ENCODE measurements at places on chromosomes 11 and 22.

DNA sequence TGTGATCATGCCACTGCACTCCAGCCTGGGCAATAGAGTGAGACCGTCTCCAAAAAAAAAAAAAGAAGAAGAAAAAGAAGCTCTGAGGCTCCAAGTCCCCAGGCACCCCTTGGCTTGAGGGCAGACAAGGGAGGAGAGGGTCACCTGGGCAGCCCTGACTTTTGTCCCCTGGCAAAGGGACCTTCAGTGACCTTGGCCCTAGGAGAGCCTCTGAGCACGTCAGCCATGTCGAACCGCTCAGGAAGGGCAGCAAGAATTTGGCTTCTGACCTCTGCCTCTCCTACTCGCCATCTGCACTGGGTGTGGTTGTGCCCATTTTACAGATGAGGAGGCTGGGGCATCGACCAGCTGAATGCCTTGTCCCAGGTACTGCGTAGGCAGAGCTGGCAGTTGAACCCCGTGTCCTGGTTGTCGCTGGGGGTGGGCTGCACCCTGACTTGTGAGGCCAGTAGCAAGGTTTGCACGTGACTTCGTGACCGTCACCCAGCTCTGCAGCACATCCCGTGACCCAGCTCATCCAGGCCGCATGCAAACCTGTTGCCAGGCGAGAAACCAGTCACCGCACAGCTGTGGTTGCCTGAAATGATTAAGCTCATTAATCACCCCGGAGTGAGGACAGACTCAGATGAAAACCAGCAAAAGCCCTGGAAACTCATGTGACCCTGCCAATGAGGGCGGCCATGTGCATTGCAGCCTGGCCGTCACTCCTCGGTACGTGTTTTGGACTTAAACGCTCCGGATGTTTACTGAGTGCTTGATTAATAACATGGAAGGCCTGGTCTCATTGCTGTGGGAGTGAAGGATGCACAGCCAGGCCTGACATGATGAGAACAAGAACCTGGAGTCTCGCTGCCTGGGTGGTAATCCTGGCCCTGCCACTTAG is 47.7 kb upstream of the PPP6R3 start:
- DNase-seq: no peak

- no peak for DNase-seq
Measured at GRCh38 chr11:83158965-83159901, 2.3 kb downstream of the PCF11 start.

GRCh38 chr22:38744981-38745380 is 10.8 kb downstream of the SUN2 start:
- DNase-seq: no peak

GRCh38 chr11:65915821-65916251 is 3.0 kb downstream of the C11orf68 start:
- DNase-seq: no peak

DNA sequence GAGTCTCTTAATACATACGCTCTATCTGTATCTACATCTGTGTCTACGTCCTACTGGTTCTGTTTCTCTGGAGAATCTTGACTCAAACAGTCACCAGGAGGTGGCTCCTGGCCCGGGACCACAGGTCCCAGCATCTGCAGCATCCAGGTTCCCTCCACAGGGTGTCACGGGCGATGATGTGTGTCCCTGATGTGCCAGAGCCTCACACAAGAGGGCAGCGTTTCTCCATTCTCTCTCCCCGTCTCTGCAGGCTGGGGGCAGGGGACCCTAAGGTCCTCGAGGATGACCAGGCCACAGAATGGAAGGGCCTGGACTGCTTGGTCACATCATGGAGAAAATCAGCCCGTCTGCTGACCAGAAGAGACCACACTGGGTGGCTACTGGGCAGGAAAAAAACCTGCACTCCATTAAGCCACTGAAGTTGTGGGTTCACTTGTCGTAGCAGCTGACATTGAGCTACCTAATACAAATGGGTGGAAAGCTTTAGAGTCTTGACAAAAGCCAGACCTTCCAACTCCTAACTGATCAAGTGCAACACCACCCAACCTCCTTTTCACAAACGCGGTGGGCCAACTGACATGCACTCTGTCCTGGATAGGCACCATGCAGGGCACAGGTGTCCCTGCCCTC is 392.5 kb downstream of the CTTN start:
- no peak for DNase-seq

DNA sequence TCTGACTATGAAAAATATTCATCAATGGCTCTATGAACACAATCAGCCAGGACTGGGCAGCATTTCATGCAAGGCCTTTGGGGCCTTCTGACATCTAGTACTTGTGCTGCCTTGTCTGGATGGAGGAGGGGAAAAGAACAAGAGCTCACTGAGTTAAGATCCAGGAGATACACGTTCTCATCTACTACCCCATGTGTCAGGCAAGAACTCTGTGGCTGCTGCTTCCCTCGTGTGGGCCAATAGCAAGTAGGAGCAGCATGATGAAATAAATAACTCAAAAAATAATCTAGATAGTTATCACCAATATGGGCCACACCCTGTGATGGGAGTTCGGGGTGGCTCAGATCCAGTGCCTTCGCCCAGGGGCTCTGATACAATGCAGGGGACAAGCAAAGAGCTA is 7.3 kb downstream of the KCNE3 start:
- DNase-seq: no peak

GRCh38 chr11:123518496-123519054 is 88.5 kb downstream of the GRAMD1B start:
- no peak for DNase-seq

- no peak for DNase-seq
Measured at GRCh38 chr11:26964339-26964738, 29.6 kb upstream of the FIBIN start.

DNA sequence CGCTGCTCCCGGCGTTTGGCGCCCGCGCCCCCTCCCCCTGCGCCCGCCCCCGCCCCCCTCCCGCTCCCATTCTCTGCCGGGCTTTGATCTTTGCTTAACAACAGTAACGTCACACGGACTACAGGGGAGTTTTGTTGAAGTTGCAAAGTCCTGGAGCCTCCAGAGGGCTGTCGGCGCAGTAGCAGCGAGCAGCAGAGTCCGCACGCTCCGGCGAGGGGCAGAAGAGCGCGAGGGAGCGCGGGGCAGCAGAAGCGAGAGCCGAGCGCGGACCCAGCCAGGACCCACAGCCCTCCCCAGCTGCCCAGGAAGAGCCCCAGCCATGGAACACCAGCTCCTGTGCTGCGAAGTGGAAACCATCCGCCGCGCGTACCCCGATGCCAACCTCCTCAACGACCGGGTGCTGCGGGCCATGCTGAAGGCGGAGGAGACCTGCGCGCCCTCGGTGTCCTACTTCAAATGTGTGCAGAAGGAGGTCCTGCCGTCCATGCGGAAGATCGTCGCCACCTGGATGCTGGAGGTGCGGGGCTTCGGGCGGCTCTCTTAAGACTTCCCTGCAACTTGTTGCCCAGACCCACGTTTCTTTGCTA is at the start of gene CCND1:
Gene CCND1, plus strand, starts transcription at position 162 of the 587 bp plus-strand sequence. Its CDS starts 158 bp downstream, at position 320.
- DNase-seq: peak; percentile 56

DNA sequence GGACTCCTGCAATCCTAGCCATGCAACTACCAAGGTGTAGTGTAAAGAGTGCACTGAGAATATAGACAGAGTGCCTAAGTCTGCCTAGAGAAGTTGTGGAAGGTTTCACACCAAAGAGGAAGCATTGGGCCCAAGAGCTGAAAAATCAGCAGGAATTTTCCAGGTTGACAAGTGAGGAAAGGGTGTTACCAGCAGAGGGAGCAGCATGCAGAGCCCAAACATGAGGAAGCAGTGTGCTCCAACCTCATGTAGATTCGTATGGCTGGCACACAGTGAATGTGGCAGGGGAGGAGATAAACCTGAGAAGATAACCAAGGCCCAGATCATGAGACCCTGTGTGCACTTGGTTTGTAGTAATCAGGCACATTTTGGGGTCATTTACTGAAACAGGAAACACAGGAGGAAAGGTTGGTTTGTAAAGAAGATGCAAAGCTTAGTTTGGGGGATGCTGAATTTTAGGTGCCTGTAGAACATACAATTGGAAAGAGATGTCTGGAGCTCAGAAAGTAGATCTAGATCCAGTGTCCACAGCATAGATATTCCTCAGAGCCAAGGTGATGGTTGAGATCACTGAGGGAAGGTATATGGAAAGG is 1.7 kb downstream of the HPX start:
- no peak for DNase-seq

- DNase-seq: no peak
Measured at GRCh38 chr11:33997584-33998251, 53.8 kb upstream of the CAPRIN1 start.

- DNase-seq: no peak
Measured at GRCh38 chr11:117918366-117919255, 10.6 kb downstream of the TMPRSS13 start.

- no peak for DNase-seq
Measured at GRCh38 chr22:43554694-43555365, 143.0 kb downstream of the MPPED1 start.

- DNase-seq: no peak
Measured at GRCh38 chr11:67611165-67611564, 4.4 kb downstream of the NDUFV1 start.

- DNase-seq: no peak
Measured at GRCh38 chr11:9716275-9717039, 52.6 kb downstream of the SWAP70 start.

GRCh38 chr11:6395470-6396060 is 5.3 kb downstream of the SMPD1 start:
- no peak for DNase-seq

DNA sequence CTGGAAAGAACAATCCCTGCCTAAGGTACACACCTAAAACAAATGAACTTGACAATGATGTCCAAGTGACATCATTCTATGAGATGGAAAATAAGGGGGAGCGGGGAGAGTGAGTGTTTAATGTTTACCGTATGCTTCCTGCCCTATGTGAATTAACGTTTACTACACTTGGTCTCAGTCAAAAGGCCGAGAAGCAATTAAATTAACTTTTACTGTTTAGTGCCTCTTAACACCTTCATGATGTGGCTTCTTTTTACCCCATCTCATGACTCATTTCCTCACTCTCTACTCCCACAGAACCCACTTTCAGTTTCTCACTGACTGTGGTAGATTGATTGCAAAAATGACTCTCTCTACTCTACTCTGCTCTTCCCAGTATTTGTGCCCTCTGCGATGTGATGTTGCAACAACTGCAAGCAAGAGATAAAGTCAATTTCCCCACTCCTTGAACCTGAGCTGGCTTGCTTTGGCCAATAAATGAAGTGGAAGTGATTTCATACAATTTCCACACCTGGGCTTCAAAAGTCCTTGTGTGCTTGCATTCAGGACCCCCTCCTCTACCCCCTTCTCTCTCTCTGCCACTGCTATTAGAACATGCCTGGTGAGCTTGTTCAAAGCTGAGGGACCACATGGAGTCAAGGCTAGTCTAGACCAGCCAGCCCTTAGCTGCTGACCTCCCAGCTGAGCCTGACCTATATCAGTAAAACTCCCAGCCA is 11.6 kb upstream of the ALKBH3 start:
- DNase-seq: peak; percentile 31

GRCh38 chr11:116179401-116179800 is 593.4 kb downstream of the BUD13 start:
- no peak for DNase-seq

- DNase-seq: no peak
Measured at GRCh38 chr11:72720784-72721183, 31.4 kb downstream of the ARAP1 start.

GRCh38 chr11:60933416-60934123 is 9.3 kb downstream of the TMEM132A start:
- no peak for DNase-seq

DNA sequence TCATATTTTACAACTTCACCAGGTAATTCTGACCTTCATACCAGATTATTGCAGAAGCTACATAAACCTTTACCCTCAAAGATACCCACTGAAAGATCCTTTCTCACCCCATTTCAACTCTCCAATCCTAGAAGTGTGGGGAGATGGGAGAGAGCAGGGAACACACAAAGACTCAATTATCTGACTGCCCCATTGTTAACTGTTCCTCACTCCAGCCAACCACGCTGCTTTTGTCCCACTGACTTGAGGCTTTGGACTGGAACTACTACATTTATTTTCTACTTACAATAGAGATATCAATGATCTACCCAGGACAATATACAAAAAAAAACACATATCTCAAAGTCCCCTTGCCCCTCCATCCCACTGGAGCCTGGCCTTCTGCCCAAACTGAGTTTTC is 44.7 kb upstream of the SLN start:
- no peak for DNase-seq

DNA sequence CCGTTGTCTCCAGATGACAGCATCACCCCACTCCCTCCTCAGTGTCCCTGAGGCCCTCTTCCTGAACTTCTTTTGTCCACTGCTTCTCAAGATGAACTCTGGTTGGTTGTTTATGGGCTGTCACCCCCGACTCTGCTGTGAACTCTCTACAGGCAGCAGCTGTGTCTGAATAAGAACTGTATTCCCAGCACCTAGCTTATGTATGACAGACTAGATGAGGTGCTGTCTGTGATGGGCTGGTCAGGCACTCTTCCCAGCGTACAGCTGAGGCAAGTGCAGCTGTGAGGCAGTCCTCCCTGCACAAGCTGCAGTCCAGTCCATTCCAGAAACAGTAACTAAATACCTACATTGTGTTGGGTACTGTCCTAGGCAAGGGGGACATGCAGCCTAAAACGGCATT is 111.4 kb upstream of the PITPNB start:
- DNase-seq: no peak

DNA sequence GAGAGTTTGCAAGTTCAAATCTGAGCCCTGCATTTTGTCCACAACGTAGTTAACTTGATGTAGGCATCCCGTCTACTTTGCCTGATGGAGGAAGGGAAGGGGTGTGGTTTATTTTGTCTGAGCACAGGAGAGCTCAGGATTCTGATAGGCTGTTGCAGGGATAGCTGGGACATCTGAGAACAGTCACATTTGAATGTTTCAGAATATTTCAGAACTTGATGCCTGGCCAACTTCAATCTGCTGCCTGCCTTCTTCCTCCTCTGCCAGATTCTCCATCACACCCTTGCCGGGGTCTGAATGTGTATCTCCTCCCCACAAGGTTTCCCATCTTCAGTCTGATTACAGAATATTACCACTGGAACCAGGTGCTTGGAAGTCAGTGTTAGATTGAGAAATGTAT is 51.6 kb downstream of the NTM start:
- DNase-seq: no peak

DNA sequence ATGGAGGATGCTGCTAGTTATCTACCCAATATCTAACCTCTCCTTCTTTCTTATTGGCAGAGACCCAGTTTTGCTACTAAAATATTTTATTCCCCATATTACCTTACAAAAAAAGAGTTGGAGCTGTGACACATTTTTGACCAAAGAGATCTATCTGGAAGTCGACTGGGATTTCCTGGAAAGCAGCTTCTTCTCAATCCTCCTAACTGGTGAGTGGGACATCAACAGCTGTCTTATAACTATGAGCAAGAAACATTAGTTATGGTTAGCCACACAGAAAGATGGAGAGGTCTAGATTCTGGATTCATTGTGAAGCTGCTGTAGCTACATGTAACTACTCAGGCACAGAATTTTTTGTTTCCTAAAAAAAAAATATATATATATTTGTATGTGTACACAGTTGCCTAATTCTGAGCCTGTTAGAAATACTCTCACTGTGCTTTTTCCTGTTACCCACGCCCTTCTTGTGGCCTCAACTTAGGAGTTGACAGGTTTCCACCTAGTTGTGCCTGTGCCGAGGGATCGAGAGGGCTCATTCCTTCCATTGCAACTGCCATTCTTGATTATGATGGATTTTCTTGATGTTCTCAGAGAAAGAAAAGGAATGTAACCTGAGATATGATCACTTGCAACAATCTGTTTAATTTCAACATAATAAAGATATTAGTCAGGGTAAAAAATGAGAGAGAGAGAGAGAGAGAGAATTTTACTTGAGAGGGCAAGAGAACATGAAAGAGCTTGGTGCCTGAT is 142.0 kb downstream of the SLC17A6 start:
- no peak for DNase-seq

GRCh38 chr11:129645943-129646342 is 169.7 kb upstream of the TMEM45B start:
- no peak for DNase-seq

- no peak for DNase-seq
Measured at GRCh38 chr11:11969380-11970215, 38.8 kb downstream of the DKK3 start.
